Bone marrow (tissue), 2 donors: ENCODE measurements at places on chromosomes 6 and 20.

- DNase-seq: no peak
These were observed 53.0 kb downstream of the DEK start for GRCh38 chr6:18211338-18211737.

DNA sequence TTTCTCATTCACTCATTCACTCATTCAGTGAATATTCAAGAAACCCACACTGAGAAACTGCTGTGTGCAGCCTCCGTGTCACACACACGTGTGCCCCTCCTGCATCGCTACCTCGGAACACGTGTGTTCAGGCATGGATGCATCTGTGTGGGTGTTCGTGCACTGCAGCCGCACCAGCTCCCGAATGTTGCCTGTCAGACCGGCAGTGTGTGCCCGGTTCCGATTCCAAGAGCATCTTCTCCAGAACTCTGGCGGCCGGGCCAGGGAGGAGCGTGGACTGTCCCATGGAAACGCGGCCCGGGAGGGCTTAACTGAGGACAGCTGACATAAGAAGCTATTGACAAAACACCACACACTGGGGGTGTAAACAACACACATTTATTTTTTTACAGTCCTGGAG, 216.0 kb downstream of the DLL1 start:
- DNase-seq: no peak

GRCh38 chr6:144294016-144294415, 8.9 kb downstream of the UTRN start:
- no peak for DNase-seq

GRCh38 chr6:138467901-138468300, 31.4 kb downstream of the NHSL1 start:
- no peak for DNase-seq

DNA sequence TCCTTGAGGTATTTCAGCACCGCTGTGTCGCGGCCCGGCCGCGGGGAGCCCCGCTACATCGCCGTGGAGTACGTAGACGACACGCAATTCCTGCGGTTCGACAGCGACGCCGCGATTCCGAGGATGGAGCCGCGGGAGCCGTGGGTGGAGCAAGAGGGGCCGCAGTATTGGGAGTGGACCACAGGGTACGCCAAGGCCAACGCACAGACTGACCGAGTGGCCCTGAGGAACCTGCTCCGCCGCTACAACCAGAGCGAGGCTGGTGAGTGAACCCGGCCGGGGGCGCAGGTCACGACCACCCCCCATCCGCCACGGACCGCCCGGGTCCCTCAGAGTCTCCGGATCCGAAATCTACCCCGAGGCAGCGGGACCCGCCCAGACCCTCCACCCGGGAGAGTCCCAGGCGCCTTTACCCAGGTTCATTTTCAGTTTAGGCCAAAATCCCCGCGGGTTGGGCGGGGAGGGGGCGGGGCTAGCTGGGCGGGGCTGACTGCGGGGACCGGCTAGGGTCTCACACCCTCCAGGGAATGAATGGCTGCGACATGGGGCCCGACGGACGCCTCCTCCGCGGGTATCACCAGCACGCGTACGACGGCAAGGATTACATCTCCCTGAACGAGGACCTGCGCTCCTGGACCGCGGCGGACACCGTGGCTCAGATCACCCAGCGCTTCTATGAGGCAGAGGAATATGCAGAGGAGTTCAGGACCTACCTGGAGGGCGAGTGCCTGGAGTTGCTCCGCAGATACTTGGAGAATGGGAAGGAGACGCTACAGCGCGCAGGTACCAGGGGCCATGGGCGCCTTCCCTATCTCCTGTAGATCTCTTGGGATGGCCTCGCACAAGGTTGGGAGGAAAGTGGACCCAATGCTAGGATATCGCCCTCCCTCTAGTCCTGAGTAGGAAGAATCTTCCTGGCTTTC, 693 bp downstream of the HLA-F start:
- peak; percentile 26 for DNase-seq

- DNase-seq: no peak
These were observed 165.6 kb downstream of the TRIM27 start for GRCh38 chr6:28758046-28758817.

- DNase-seq: no peak
These were observed 36.6 kb downstream of the TBC1D32 start for GRCh38 chr6:121297694-121298093.

GRCh38 chr6:109695468-109695867, 4.4 kb downstream of the FIG4 start:
- DNase-seq: no peak

GRCh38 chr6:40520678-40521077, 66.5 kb downstream of the LRFN2 start:
- no peak for DNase-seq

- no peak for DNase-seq
These were observed 79.0 kb downstream of the DNAAF9 start for GRCh38 chr20:3328501-3328900.

- no peak for DNase-seq
These were observed 19.8 kb downstream of the SH3BGRL2 start for GRCh38 chr6:79650950-79651349.

DNA sequence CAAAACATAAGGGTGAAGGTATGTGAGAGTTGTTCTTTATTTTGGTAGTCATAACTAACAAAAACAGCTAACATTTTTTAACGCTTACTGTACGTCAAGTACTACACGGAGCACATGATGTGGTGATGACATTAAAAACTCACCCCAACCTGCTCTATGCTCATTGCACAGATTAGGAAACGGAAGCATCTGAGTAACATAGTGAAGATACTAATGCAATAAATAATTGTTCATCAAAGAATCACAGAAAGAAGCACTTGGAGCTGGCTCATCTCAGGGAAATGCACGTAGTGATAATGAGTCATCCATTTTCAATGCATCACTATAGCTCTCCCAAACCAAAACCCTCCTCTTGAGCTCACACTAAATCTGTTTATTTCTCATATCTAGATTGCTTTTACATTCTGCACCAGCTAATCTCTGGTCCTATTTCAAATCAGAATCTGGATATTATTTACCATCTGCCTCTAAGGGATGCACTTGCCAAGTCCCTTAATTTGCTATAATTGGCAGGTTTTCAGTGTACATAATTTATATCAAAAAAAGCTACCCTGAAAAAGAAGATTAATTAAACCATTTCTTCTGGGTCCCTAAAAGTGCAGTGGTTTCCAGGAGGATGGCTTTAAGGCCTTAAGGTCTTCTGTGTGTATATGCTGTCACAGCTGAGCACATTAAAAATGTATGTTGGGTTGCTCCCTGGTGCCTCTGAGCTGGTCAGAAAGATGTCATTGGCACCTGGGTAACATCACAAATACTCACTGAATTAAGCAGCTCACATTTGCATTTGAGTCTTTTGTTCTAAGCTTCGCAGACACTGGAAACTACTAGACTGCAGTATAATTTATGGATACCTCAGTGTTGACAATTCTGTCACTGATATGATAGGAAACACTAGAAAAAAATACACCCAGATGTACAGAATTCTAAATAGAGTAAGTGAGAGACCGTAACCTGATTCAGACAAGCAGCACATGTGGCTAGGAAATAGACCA, 677.4 kb upstream of the CITED2 start:
- DNase-seq: no peak

- DNase-seq: no peak
These were observed 1.2 kb downstream of the CD93 start for GRCh38 chr20:23084845-23085365.
